Cardiac muscle cell (in vitro differentiated cells and primary cell): ENCODE measurements at places on chromosomes 13 and 19.
A peak's percentile ranks its signal among the peaks of the same experiment; 100 is the strongest.

- peak overlapping the region; percentile 93 for H3K27ac ChIP-seq
- H3K4me1 ChIP-seq, result peaks cover 55% of the 10 kb centered on the region
Observed at GRCh38 chr19:56108447-56109195, 12.5 kb downstream of the ZNF787 start.

DNA sequence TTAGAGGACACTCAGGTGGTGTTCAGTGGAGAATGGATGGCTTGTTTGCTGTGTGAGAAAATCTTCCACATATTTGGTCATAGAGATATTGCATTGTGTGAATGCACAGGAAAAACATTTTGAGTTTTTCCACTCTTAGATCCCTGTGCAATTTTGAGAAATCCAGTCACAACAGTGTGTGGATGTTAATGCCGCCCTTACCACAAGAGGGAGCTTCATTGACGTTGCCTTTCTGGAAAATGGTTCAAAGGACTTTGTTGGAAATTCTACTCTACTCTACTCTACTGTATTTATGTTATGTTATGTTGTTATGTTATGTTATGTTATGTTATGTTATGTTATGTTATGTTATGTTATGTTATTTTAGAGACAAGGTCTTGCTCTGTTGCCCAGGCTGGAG lies 13.4 kb downstream of the ZNF20 start:
- peak; percentile 24 for DNase-seq
- H3K36me3 ChIP-seq, result no peaks in the 10 kb centered on the region
- H3K4me1 ChIP-seq, result no peaks in the 10 kb centered on the region

- no peaks in the 10 kb centered on the region for H3K27me3 ChIP-seq
- no peaks in the 10 kb centered on the region for H3K36me3 ChIP-seq
- peak; percentile 60 for DNase-seq
- no peak overlapping the region for H3K4me3 ChIP-seq
- H3K4me1 ChIP-seq, result no peaks in the 10 kb centered on the region
Observed at GRCh38 chr13:75514080-75514995, 23.3 kb downstream of the COMMD6 start.

GRCh38 chr13:84130495-84131114 lies 248.3 kb upstream of the SLITRK1 start:
- H3K36me3 ChIP-seq, result no peaks in the 10 kb centered on the region
- no peak for DNase-seq
- H3K27ac ChIP-seq, result no peak overlapping the region
- H3K27me3 ChIP-seq, result no peaks in the 10 kb centered on the region
- no peak overlapping the region for H3K4me3 ChIP-seq

DNA sequence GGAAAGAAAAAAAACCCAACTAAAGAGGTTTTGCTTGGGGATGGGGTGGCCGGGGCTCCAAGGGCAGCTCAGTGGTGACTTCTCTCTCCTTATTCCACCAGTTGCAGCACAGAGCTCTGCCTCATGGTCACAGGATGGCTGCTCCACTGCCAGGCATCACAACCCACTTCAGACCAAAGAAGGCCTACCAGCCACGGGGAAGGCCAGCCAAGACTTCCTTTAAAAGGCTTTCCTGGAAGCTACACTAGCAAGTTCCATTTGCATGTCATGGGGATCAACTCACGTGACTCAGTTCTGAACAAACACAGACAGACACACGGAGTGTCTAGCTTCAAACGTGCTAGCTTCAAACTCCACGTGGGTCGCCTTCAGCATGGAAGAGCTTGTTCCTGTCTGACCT lies 13.2 kb upstream of the EIF3G start:
- no peak overlapping the region for H3K27ac ChIP-seq
- H3K36me3 ChIP-seq, result peaks cover 32% of the 10 kb centered on the region
- H3K4me3 ChIP-seq, result no peak overlapping the region
- H3K4me1 ChIP-seq, result no peaks in the 10 kb centered on the region

DNA sequence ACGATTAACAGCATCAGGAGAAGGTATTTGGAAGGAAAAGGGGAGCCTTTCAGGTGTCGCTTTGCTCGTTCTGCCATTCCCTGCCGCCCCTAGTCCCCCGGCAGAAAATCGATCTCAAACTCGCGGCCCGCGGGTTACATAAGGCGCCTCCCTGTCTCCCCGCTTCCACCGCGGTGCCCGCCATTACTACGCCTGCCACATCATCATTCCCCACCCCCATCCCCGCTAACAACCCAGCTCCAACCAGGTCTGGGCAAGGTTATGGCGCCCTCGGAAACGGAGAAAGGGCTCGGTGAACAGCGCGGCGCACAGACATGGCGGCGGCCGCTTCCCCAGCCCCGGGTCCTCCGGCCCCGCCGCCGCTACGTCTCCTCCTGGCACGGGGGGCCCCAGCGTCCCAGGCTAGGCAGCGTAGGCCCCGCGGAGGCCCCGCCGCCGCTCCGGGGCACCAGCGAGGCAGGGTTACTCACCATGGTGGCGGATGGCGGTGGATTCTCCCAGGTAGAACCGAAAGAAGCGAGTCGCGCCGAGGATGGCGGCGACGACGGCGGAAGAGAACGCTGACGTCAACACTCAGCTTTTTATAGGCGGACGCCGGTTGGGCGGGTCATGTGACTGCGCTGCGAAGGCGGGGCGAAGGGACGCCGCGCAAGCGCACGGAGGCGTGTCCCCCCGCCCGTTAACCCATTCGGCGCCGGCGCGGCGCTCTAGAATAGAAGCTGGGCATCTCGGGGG lies at the start of gene EEF2:
Gene EEF2, minus strand, starts transcription at position 556 of the 735 bp plus-strand sequence. Its CDS starts 83 bp downstream, at position 473.
- H3K27me3 ChIP-seq, result no peaks in the 10 kb centered on the region
- peak within 1 kb of the TSS; percentile 85 for H3K4me3 ChIP-seq
- H3K27ac ChIP-seq, result peak within 1 kb of the TSS; percentile 91
- peak; percentile 92 for DNase-seq

- no peak overlapping the region for H3K27ac ChIP-seq
- H3K4me3 ChIP-seq, result no peak overlapping the region
- no peaks in the 10 kb centered on the region for H3K4me1 ChIP-seq
- no peaks in the 10 kb centered on the region for H3K36me3 ChIP-seq
- DNase-seq, result peak; percentile 5
Observed at GRCh38 chr13:34675626-34676025, 266.4 kb upstream of the NBEA start.
